ENCODE measurements at places on chromosomes 1 and 21.

GRCh38 chr1:13945856-13946255, 245.9 kb downstream of the PRDM2 start:
- no peak for DNase-seq

DNA sequence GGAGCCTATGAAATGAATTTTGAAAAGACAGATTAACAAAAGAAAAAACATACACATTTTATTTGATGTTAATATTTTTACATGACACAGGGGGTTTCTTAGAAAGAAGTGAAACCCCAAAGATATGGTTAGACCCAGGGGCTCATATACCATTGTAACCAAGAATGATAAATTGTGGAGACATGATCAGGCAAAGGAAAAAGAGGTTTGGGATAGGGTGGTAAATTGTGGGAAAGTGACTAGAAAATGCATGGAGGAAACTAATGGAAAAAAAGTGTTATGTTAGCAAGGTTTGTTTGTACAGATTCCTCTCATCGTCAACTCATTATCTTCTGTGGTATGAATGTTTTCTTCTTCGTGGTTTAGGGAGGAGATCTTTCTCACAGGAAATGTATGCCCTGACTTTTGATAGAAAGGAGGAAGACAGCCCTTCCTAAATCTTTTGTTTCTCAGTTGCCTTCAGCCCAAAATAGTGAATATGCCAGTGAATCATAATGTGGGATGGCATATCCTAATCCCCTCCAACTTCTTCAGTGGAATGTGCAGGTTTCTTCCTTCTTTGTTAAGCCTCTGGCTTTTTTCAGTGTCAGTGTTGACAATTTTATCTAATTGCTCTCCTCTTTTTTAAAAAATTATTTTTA, 140.4 kb upstream of the UBE2U start:
- DNase-seq = no peak

DNA sequence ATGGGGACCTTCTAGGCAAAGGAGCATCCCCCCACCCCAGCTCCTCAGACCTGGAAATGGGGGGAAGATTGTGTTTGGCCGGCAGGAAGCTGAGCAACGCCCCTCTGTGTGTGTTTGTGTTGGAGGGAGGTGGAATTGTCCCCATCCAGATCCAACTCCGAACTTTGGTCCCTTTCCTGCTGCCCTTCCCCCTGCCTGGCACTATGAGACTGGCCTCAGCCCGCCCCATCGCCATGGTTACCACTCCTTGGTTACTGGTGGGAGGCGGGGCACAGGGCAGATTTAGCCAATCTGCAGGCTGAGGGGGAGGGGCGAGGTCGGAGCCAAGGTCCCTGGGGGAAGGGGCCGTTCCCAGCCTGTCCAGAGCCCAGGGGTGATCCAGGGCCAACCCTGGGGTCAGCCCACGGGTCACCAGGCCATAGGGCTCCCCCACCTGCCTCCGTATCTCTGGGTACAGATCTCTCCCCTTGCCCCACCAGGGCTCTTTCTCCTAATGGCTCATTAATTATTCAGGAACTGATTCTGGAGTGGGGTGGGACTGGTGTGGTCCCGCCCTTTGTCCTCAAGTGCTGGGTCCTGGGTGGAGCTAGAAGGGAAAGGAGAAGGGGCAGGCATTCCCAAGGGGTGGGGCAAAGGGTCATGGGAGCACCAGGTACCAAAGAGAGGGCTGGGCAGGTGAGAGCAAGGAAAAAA, 15.2 kb downstream of the PTPRF start:
- DNase-seq = no peak

- no peak for DNase-seq
Observed at GRCh38 chr1:64231153-64231552, 27.7 kb downstream of the UBE2U start.
